ENCODE measurements at places on chromosomes 12 and 14.

- ATAC-seq: peak; percentile 57
Measured at GRCh38 chr14:71138448-71139293, 231.4 kb downstream of the PCNX1 start.

DNA sequence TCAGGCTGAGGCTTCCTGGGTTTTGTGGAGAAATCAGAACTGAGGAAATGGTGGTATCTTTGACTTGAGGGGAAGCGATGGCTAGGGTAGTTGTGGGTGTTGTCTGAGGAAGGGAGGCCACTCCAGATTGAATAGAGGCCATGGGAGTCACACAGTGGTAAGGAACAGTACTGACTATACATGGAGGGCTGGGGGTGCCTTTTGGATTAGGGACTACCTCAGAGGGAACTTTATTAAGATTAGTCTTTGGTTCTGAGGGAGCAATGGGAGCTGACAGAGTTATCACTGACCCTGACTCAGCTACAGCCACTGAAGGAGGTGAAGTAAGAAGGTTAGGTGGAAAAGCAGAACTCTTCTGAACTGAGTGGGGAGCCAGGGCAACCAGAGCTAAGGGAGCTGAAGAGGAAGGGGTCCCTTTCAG, 4.4 kb downstream of the NACA start:
- no peak for ATAC-seq

DNA sequence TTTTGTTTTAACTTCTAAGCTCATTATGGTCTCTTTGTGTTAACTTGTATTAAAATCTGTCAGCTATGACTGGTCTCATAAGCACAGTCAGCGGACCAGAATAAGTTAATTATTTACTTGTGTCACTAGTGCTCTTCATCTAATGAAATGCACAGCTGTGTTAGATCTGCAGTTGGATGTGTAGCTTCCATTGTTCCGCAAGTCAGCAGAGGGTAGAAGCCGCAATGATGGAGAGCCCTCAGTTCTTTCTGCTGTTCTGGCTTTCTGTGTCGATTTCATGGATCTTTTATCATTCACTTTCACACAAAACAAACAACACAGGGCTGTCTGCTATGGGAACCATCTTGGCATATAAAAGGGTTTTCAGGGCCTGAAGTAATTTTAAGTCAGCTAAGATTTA, 89.3 kb upstream of the RFX4 start:
- ATAC-seq: no peak

- ATAC-seq: no peak
Measured at GRCh38 chr12:124761056-124761455, 102.6 kb downstream of the SCARB1 start.

DNA sequence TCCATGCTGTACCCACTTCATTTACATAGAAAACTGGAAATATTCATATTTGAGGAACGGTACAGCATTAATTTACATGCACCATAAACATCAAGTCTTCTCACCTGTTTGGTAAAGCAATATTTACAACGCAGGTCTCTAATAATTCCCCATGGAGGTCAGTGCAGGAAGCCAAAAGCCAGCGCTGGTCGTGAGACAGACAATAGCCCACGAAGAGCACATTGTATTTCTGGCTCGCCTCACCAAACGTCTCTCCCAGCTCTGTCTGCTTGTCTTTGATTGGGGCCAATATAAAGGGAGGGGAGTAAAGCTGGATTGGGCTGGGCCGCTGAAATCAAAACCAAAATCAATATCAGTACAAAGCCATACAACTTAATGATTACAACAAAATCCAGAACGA, 302.1 kb downstream of the MED13L start:
- ATAC-seq: no peak

GRCh38 chr12:11756022-11756421, 106.5 kb downstream of the ETV6 start:
- no peak for ATAC-seq

- peak; percentile 23 for ATAC-seq
Measured at GRCh38 chr12:124680863-124681778, 113.7 kb upstream of the NCOR2 start.

DNA sequence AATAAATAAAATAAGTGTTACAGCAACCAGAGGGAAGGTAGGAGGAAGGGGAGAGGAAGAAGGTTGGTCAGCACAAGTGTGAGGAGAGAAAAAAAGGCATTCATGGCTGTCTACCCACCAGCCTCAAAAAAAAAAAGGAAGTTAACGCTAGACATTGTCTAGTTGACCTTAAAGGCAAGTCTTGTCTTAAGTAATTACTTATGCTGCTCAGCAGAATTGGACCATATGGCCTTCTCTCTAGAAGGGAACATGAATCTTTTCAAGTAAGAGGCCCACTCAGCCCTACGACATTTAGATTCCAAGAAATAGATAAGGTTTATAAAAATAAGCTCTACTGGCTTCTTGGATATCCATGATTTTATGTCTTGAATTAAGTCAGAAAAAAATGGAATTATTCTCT, 172.7 kb downstream of the ETNK1 start:
- ATAC-seq: no peak

GRCh38 chr14:81450100-81450531, 50.0 kb upstream of the STON2 start:
- ATAC-seq: peak; percentile 70

DNA sequence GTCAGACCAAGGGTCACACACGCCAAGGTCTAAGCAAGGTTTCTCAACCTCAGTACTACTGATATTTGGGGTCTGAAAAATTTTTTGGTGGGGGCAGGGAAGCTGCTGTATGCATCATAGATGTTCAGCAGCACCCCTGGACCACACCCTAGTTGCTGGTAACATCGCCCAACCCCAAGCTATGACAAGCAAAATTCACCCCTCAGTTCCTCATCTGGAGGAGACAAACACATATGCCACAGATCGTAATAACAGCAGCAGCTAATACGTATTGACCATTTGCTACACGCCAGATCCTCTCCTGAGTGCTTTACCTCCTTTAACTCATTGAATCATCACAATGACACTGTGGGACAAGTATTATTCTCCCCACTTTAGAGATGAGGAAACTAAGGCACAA, 46.4 kb downstream of the ACTN1 start:
- ATAC-seq: no peak

DNA sequence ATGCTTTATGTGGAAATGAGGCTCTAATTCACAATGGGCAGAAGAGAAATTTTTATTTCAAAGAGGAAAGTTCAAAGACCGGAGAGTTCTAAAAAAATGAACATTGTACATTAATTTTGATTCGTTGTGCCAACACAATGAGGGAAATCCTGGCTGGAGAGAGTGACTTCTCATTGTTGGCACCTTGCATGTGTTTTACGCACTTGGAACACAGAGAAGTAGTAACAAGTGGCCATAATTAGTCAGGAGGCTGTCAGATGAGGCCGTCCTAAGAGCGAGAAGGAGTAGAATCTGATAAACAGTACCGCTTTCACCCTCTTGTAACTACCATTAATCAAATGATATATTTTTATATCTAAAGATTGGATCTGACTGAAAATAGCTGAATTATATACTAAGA, 6.9 kb downstream of the LMO3 start:
- ATAC-seq: peak; percentile 66

DNA sequence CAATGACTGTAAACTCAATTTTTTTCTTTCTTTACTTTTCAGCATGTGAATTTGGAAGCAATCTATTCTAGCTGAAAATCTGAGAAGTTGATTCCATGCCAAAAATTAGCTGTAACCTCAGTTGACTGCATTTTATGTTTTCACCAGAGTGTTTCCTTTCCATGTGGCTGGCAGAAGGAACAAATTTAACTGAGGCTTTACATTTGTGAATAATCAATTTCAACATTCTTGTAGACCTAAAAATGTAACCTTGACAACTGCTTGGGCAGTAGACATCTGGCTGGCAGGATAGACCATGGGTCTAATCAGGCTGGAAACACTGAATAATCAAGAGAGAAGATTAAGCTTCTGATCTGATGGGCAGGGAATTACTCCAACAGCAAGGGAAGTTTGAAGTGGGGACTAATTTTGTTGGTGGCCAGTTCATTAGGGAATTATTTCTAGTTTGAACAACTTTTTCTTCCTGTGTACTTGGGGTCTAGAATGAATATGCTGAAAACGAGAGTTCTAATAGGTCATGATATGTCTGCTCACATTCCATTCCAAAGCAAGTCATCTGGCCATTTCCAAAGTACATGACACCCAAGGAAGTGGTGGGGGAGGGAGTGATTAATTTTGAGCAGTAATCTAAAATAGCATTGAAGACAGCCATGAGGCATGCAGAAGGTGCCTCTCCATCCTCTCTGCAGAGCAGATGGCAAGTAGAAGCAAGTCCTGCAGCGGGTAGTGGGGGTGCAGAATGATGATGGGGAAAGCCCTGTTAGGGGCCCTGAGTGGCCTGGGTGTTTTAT, 68.2 kb downstream of the ATP23 start:
- ATAC-seq: no peak

All from gastroesophageal sphincter (tissue), 4 donors.